ENCODE measurements at places on chromosomes 13 and 19. TPM values are rescaled to one million over a fixed set of nuclear protein-coding genes. Genes with fewer than 3 reads are reported as not detected.

DNA sequence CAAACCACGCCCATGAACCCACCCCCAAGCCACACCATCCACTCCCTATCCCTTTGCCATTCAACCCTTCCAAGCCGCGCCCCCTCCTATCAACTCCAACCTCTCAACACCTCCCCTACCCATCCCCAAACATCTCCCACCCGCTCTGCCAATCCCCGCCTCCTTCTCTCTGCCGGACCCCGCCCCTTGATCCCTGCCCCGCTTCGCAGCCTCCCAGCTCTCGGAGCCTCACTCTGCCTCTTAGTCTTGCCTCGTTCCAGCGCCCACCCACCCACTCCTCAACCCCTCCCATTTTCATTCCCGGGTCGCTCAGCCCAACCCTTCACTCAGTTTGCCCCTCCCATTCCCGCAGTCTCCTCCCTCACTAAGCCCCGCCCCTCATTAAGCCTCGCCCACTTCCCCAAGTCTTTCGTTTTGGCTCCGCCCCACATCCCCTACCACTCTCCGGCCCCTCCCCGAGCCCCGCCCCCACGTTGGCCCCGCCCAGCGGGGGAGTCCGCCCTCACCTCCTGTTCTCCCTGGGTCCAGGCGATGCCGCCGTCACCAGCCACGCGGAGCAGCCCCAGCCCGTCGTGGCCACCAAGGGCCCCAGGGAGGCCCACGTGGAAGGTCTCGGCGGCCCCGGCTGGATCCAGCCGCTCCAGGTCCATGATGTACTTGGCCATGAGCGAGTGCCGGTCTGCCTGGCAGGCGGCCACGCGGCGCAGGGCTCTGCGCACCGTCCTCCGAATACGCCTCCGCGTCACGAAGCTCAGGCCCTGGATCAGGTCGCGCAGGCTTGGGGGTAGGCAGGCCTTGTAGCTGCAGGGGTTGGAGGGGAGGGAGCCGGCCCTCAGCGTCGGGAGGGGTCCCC lies 5.7 kb downstream of the JAK3 start:
- peak; percentile 75 for DNase-seq

LRRC25 gene
- 10.4 TPM for total RNA-seq

GRCh38 chr19:43809762-43810696 lies 7.8 kb upstream of the LYPD5 start:
- no peak for DNase-seq

DNA sequence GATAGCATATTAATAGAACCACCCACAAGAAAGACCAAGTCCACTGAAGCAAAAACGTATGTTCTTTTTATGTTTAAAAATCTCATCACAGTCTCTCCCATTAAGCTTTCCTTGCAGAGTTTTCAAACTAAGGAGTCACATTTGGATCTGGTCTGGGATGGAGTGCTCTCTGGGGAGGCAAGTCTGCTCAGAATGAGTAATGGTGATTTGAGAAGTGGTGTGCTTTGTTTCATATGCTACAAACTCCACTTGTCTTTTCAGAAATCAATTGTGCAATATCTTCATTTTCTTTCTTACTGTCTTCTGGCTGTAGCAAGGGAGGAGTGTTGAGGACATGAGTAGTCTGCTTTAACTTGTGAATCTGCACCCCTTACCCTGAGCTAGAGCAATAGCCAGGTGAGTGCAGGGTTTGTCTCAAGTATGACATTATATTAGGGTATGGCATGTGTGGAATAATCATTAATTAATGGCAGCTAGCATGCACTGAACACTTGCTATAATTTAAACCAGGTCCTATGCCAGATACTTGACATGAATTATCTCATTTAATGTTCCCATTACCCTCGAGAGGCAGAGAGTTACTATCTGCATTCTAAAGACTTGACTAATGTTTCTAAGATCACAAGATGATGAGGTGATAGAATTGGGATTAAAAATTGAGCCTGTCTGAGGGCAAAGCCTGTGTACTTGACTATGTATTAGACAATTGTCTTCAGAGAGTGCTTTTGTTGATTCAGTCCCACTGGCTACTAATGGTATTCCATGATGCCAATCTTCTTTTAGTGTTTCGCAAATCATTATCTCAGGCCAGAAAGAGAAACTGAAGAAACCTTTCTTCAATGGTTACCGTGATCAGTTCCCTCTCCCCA lies 171.8 kb downstream of the GPC6 start:
- no peak for DNase-seq

DNA sequence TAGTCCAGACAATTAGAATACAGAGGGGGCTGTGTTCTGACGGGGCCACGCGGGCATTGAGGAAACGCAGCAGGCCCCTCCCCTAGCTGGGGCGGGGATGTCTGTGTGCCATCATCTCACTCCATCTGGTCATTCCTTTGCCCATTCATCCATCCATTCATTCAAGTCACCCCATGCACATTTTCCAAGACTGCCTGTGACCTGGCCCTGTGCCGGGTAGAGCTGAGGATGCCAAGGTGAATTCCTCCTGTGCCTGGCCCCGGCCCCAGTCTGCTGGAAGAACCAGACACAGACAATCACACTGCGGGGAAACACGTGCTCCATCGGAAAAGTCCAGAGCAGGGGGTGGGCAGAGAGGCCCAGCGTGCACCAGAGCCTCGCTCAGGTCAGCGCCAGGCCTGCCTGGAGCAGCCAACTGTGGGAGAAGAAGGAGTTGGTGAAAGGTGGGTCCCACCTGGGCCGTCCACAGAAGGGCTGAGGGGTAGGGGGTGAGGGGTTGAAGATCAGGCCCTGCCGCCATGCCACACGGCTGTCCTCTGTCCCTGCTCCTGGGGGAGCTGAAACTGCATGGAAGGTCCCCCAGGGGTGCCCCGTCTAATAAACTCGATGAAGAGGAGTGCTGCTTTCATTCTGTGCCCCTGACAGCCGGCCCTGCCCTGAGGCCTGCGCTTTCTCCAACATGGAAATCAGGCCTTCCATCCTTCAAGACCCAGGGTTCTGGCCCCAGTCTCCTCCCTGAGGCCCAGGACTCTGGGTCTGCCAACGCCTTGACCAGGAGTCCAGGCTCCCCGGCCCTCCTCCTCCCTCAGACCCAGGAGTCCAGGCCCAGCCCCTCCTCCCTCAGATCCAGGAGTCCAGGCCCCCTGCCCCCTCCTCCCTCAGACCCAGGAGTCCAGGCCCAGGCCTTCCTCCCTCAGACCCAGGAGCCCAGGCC lies 1.6 kb upstream of the CACNG6 start:
- DNase-seq, result no peak

GRCh38 chr13:114140131-114140905 lies 7.9 kb upstream of the RASA3 start:
- peak; percentile 14 for DNase-seq

- peak; percentile 41 for DNase-seq
Measured at GRCh38 chr13:113207890-113208420, 514 bp downstream of the PCID2 start.

DNA sequence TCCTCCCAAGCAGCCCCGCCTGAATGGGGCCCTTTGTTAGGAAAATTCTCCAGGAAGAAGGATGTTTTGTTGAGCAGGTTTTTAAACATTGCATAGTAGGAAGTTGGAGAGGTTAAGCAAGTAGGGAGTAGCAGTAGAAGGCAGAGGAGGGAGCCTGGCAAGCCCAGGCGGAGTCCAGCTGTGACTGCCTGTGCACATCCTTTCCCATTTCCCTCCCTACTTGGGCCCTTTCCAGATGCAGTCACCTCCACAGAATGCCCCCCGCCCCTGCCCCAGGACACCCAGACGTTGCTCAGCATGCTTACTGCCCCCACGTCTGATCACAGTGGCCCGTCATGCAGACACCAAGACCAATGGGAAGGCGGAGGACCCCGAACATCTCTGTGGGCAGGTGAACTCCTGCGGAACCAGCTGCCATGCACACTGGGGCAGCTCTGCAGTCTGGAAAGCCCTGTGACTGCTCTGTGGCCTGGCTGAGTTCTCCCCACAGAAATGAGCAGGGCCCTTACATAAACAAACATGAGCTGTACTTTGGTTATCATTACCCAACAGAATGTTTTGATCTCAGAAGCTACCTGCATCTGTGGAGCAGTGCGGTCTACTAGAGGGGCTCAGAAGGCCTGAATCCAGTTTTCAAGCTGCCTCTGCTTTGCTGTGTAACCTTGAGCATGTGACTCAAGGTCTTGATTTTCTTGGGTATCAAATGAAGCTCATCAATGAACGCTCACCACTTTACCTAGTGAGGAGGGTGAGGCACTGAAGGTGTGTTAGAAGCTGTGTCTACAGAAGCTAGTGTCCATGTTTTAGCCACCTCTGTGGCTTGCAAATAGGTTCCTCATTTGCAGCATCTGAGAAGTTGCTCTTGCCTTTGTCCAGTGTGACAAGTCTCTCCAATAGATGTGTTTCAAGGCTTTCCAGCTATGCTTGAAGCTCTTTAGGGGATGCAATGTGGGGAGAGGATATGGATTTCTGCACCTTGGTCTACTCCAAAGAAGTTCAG lies 84.2 kb downstream of the TNFRSF19 start:
- DNase-seq, result no peak

- DNase-seq, result peak; percentile 36
Measured at GRCh38 chr13:19601749-19602725, 31.4 kb upstream of the MPHOSPH8 start.

Data from heart left ventricle (tissue), 16 donors.